ENCODE measurements at places on chromosomes 5 and 9.
A peak's percentile ranks its signal among the peaks of the same experiment; 100 is the strongest.

DNA sequence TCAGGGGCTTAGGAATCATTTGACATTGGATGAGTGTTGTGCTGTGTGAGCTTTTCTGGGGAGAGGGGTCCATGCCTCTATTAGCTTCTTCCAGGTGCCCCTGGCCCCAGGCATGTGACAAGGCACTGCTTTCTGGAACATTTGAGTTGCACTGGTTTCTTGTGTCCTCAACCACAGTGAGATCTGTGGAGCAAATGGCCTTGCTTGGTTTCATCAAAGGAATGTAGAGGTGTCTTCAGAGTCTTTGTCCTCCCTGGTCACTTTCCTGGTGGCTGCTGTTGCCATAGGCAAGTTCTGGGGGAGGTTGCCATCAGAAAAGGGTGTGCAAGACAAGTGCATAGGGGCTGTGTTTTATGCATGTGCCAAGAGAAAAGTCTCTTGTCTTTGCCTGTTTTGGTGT, 157.5 kb downstream of the MACROH2A1 start:
- no peak for DNase-seq

GRCh38 chr9:114655689-114656088, 1.9 kb downstream of the TEX53 start:
- no peak for DNase-seq

- DNase-seq = no peak
Observed at GRCh38 chr9:133608889-133609288, 300 bp downstream of the FAM163B start.

- DNase-seq = no peak
Observed at GRCh38 chr9:137115394-137116026, 977 bp upstream of the DPP7 start.

DNA sequence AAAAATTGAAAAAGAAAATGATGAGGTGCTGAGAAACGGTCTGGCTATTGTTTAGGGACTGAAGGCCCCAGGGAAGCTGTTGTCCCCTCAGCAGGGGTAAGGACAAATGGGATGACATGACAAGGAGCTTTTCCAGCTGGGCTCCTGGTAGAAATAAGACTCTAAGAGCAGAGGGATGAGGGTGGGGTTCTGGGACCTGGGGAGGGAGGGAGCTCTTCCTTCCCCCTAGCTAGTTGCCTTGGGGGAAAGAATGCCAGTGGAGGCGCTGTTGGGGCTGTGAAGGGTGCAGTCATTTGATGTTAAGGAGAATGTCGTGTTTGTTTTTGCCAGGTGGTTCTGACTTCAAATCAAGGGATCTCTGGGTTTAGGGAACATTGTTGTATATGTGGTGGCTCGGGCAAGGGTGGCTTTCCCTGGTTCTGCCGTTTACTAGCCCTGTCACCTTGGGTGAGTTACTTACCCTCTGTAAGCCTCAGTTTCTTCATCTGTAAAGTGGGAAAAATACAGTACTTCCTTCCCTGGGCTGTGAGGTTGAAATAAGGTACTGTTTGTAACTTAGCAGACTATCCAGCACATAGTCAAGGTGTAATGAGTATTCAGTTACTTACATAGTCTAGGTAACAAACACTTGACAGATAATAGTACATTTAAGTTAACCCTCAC, 47.8 kb downstream of the WWC1 start:
- DNase-seq = no peak

DNA sequence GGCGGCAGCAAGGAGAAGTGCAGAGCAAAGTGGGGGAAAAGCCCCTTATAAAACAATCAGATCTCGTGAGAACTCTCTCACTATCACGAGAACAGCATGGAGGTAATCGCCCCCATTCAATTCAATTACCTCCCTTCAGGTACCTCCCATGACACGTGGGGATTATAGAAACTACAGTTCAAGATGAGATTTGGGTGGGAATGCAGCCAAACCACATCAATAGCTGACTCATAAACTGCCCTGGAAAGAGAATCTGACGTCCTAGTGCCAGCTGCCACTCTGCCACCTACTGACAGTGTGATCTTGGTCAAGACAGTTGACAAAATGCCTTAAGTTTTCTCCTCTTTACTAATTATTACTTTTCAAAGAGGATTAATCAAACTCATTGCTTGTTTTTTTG, 128.3 kb downstream of the GPBP1 start:
- no peak for DNase-seq

DNA sequence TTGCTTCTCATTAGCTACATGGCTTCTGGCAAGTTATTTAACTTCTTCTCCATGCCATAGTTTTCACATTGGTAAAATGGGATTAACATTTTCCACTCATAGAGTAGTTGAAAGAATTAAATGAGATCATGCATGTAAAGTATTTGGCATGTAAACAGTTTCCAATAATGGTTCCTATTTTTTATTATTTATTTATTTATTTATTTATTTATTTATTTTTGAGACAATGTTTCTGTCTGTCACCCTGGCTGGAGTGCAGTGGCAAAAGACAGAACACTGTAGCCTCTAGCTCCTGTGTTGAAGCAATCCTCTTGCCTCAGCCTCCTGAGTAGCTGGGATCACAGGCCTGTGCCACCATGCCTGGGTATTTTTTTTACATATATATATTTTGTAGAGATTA, 117.7 kb downstream of the DOCK2 start:
- DNase-seq = no peak

DNA sequence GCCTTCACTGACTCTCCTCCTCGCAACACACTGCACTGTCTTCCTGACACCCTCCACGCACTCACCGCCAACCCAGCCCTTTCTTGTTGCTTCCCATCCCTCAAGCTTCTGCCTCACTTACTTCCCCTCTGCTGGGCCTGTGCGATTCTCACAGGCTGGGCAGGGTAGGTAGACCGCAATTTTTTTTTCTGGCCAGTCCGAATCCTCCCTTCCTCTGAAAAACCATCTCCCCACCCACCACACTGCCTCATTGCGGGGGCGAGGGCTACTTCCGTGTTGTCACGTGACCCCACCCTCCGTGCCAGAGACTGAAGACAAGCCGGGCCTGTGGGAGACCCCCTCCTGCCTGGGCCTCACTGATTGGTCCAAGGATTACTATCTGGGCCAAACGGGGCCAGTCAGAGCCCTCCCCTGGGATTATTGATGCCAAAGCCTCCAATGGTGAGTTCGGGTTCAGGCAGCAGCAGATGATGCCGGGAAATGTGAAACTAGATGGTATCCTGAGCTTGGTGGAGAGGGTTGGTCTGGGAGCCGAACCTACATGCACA, 73.1 kb downstream of the STK10 start:
- DNase-seq = peak; percentile 50

GRCh38 chr5:38258319-38259061, at the start of gene EGFLAM:
Gene EGFLAM, plus strand, starts transcription at chr5:38258559. Its CDS starts 196 bp downstream, at chr5:38258755.
- DNase-seq = no peak

DNA sequence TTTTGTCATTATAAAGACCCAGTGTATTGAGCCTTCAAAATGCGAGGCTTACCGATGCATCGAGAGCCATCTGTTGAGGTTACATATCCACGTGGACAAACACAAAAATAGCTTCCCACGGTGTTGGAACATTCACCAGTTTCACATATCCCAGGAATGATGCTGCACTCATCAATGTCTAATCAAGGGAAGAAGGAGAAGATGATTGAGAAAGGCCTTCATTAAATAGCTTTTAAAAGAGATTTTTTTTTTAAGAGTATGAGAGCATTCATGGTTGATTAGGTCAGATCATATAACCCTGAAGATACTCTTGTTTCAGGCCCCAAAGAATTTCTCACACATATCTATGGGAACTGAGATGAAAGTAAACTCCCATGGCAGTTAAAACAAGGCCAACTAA, 129.4 kb downstream of the FBN2 start:
- DNase-seq = no peak

GRCh38 chr5:180352116-180353047, 754 bp downstream of the GFPT2 start:
- DNase-seq = no peak

DNA sequence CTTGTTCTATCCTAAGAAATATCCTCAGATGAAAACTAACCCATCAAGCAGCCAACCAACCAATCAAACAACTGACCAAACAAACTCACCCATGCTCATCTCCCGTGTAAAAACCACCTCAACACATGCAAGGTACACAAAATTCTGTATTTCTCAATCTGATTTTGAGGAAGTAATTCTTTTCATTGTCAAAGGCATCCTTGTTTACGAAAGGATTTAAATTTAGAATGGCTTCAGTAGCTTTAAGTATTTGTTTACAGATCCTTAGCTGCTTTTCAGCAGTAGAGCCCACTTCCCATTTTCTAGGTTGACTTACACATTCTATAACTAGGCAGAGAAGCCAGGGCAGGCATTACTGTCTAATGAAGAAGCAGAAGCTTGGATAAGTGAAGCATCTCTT, 78.6 kb downstream of the NTRK2 start:
- DNase-seq = no peak

DNA sequence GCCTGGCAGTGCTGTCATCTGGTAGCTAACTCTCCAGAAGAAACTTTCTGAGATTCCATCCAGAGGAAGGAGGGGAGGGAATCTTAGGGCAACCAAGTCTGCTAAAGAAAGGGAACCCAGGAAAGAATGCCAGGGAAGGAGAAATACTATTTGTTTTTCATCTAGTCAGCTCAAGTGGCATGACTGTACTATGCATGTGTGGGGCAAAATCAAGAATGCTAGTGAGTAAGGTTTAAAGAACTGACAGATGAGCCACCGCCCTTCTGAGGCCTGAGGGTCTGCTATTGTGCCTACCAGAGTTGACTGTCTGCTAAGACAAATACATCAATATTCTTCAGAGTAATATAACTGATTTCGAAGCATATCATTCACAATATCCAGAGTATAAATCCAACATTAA, 204.2 kb downstream of the SLC12A2 start:
- no peak for DNase-seq

DNA sequence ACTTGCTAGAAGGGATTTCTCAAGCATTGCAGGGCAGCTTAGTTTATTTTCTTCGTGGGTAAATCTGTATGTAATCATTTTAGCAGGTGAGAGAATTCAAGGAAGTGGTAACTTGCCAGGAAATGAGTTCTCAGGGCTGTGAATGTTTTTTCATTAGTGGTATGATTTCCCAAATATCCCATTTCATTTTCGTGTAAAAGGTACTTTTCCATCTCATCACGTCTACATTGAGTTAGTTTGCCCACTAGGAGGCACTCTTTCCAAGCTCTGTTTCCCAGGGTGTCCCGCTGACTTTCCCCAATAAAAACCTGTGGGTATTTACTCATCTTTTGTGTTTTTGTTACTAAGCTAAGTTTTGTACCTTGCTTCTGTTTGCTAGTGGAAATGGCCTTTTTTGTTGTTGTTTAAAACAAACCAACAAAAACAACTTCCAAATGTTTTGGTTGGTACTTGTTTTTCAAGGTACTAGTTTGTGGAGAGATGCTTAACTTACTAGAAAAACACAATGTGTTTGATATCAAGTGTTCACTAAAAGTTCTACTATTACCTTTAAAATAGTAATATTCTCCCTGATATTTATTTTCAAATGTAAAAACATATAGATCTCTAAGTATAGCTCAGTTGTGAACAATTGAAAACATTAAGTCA, 373.6 kb downstream of the ADGRV1 start:
- no peak for DNase-seq

DNA sequence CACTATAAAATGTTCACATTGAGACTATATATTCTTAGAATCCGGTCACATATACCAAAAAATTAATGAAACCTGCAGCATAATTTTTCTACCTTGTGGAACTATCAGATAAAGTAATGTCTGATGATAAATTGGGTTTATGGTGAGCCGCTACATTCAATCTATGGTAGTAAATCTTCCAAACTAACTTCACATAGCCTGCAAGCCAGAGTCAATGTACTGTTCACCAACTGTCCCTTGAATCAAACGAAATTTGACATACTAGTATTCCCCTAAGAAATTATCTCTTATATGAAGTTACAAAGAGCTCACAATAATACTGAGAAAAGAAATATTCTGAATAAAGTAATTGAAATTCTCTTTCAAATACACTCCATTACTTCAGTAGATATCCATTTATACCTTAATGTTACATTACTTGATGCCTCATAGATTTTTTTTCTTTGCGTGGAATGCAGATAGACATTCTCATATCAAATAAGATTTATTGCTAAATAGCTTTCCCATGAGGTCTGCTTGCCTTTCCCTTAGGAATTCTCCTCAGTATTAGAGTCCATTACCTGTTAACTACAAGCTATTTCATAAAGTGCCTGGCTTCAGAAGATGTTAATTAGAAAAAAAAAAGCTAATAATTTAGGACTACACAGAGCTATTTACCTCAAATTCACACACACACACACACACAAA, 169.5 kb downstream of the PTPRD start:
- DNase-seq = no peak

DNA sequence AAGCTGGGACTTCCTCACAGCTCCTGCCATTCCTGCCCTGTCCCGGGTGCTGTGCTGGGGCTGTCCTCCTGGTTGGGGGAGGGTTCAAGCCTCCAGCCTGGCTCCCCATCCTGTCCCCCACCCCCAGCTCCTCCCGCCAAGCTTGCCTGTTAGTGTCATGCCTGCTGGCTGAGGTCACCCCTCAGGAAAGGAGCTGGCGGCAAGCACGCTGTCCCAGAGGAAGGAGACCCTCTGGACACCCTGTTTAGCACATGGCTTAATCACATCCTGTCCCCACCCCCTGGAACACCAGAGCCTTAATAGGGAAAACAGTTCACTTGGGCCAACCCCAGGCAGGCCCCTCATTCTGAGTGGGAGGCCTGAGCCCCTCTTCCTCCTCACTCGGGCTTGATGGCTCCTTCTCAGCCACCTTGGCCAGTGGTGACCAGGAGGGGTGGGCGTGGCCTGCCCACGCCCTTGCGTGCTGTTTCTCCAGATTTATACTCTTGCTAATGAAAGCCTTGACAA, 9.2 kb upstream of the PHYHD1 start:
- no peak for DNase-seq

DNA sequence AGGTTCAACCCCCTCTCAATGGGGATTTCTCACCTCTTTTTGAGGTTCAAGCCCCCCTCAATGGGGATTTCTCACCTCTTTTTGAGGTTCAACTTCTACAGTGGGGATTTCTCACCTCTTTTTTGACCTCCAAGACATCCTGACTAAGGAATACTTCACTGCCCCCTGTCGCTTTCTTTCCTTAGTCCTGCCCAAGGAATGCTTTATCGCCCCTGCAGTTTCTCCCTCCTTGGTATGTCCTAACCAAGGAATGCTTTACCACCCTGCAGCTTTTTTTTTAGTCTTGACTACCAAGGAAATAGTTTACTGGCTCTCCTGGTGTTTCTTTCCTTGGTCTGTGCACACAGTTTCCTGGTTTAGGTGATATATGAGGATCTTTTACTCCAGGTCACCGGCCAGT, 9.6 kb upstream of the IRGM start:
- no peak for DNase-seq

DNA sequence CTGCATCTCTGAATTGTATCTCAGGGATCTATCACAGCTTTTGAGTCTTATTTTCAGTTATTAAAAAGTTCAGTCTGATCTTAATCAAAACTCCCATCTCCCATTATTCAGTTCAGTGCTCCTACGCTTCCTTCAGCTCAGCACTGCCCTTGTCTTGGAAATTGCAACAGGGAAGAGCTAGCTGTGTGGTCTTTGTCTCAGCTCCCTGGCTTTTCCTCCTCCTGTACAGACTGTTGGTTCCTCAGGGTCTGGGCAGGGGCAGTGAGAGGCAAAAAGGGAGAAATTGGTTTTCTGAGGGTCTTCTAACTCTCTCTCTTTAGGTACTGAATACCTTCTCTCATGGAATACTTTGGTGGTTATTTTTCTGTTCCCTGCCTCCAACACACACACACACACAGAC, 48.2 kb downstream of the PDE8B start:
- DNase-seq = no peak

- no peak for DNase-seq
Observed at GRCh38 chr9:101586651-101587050, 8.1 kb downstream of the PPP3R2 start.
